Lung (tissue), 17 donors: ENCODE measurements at places on chromosomes 3 and 15.

- no peak for DNase-seq
Measured at GRCh38 chr15:84992157-84992944, 10.7 kb downstream of the PDE8A start.

- DNase-seq = no peak
Measured at GRCh38 chr3:10495003-10495402, 10.4 kb downstream of the ATP2B2 start.

DNA sequence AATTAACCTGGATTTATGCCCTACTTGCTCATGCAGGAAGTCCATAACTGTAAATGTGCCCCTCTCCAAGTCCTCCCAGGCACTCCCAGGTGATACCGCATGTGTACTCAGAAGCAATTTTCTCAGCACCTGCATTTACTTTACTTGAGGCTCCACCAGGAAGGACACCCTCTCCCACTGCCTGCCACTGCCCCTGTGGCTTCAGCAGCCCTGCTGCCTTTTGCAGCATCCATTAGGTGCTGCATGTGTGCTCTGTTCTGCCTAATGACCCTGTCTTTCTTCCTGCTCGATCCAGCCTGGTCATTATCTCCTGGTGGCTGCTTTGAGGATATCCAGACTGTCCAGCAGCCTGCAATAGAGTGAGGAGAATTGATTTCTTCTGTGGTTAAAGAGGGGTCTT lies 107.6 kb upstream of the SEMA6D start:
- no peak for DNase-seq

DNA sequence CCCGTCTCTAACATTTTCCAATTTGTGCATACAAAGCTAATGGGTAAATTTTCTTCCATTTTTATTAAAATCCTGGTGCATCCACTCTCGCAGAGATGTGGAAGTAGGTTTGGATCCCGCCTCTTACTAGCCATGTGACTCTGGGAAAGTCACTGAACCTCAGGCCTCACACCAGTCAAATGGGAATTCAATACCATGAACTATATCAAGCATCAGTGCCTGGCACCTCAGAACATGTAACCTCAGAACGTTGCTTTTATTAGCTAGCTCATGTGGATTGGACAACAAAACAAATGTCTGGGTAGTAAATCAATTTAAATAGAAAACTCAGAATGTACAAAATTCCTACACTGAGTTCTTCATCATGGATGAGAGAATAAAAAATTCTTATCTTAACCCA lies 60.7 kb downstream of the ANXA2 start:
- no peak for DNase-seq

DNA sequence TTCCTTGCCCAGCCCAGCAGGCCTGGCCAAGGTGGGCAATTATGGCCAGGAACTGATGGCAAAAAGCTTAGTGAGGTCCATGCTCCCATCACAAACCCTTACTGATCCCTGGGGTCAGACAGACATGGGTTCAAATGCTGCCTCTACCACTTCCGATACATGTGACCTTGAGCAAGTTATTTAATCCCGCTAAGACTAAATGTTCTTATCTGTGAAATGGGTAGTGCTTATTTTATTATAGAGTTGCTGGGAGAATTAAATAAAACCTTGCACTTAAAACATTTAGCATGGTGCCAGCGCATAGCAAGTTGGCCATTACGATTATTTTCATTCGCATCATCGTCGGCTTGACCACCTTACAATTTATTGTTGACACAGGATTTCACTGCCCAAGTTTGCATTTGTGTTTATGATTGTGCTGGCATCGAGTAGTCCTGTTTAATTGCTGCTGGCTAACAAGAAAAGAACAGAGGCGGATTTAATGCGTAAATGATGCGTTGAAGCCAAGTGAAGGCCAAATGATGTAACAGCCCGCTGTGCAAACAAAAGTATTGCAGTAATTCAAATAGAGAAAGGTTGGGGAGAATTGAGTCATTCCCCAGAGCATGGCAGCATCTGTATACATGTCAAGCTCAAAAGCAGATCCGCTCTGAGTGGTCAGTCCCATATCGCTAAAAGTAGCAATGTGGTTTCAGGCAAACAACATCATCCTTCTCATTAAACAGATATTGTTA lies 7.3 kb upstream of the FURIN start:
- no peak for DNase-seq

GRCh38 chr3:27680517-27681246 lies 41.4 kb downstream of the EOMES start:
- no peak for DNase-seq

- DNase-seq = no peak
Measured at GRCh38 chr3:11522398-11522715, 121.4 kb downstream of the VGLL4 start.

DNA sequence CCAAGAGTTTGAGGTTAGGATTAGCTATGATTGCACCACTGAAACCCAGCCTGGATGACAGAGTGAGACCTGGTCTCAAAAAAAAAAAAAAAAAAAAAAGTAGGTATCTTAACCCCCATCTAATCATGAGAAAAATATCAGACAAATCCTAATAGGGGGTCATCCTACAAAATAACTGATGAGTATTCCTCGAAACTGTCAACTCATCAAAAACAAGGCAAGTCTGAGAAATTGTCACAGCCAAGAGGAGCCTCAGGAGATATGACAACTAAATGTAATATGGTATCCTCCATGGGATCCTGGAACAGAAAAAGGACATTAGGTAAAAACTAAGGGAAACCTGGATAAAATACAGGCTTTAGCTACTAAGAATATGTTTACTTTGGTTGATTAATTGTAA lies 70.6 kb downstream of the LRRC49 start:
- DNase-seq = no peak

DNA sequence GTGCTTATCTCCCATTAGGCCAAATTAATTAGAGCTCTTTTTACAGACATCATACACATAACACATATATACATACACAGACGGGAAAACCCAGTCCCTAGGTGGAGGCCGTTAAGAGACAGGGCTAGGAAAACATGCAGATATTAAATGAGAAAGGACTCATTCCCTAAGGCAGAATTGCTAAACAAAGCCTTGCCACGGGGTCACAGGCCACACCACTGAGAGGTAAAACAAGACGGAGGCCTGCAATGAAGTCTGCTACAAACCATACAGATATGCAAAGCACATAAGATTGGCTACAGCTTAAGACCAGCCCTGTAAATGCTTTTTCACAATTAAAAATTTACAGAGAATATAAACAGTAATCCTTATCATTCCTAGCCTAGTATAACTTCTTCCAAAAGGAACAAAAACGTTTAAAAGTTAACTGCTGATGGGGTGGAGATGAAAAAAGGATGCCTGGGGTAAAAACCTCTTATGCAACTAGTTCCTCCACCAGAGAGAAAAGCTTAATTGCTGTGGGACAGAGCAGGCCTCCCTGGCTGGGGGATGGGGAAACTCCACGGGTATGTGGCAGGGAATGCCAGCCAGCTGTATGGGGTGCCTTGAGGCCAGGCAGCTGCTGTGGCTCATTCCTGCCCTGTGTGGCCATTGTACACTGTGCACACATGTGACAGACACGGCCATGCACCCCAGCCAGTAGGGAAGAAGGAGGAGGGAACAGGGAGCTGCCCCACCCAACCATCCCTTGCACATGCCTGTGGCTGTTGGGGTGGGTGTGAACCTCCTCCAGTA lies 481.4 kb upstream of the LMCD1 start:
- DNase-seq = no peak

GRCh38 chr3:50666837-50667236 lies 7.9 kb upstream of the DOCK3 start:
- DNase-seq = no peak

DNA sequence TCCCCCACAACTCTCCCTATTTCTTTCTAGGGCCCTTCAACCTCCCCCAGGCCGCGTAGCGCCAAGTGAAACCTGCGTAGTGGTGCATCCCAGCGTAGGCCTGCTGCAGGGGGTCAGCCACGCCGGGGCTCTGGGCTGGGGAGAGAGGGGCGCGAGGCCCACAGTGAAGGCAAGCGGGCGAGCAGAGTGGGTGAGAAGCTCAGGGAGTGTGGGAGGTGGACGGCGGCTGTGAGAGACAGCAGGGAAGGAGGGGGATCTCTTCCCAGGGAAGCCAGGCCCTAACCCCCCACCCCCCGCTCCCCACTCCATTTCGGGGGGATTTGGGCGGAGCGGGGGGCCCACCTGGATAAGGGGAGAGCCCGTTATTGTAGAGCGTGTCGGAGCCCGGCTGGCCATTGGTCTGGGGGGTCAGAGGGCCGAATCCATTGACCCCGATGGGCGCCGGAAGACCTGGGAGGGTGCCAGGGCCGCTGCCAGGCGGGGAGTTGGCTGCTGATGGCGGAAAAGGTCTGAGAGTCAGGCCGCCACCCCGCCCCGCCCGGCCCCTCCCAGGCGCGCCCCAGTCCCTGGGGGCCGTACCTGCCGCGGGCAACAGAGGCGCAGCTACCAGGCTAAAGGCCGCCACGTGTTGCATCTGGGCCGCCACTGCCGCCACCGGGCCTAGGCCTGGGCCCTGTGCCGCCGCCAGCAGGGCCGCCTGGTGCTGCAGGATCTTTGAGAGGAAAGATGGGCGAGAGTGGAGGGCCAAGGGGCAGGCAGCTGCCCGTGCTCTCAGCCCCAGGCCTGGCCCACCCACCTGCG lies 16.6 kb upstream of the PARP6 start:
- DNase-seq = no peak

DNA sequence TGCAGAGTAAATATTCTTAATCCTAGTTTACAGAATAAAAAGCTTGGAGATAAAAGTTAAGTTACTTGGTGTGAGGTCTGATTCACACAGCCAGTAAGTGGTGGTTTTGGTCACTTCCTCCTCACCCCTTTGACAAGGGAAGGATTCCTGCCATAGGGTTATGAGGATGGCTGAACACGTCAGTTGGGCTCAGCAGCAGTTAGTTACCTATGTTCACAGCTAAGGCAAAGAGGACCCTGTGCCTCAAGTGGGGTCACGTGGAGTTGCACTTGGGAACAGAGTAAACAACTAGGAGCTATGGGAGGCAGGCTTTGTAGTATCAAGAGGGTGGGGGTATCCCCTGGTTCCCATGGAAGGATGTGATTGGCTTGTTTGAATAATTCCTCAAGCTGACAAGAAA lies 232.2 kb downstream of the UBE2E2 start:
- no peak for DNase-seq

DNA sequence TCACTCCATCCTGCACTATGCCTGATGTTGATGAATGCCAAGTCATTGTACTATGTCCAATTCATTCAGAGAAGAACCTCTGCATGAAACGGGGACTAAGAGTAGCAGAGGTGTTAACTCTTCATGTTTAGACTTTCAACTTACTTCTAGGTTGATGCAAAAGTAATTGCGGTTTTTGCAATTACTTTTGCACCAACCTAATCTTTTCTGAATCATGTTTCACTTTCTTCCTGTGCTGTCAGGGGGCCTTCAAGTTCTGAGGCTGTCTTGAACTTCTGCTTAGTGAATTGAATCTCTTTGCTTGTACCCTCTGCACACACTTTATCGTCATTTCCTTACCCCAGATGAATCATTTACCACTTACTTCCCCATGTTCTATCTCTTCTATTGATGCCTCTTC lies 636.2 kb downstream of the NAALADL2 start:
- no peak for DNase-seq

GRCh38 chr3:154480033-154480432 lies 50.0 kb upstream of the GPR149 start:
- DNase-seq = no peak

- no peak for DNase-seq
Measured at GRCh38 chr15:96733721-96734120, 403.2 kb downstream of the NR2F2 start.

DNA sequence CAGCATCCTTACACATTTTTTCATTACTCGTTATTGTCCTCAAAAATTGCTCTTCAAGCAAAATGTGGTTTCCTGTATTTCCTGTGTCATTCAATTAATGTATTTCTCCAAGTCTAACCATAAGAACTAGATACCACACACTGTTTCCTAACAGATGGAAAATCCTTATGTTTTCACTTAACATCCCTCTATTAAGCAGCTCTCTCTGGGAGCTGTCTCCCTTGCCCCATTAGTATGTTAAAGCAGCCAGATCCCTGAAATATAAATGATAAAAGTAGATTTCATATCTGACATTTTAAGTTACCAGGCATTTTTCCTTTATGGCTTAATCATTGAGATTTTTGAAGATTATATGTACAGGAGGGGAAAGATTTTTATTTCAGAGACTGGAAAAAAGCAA lies 15.9 kb downstream of the PFN2 start:
- DNase-seq = no peak

DNA sequence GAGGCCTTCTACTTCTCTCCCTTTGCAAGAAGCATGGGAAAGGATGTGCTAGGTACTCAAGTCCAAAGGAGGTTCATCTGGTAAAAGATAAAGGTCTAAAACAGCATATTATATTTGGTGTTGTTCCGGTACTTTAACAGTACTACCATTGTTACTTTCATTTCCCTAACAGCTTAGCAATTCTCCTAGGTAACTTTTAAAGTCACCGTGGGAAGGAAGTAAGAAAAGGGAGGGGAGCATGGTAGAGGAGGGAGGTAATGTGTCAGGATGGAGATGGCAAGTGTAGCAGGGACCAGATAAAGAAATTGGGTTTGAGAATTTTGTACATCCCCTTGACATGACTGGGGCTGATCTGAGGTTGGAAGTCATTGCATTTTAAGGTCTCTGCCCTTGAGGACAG lies 89.4 kb upstream of the SKOR1 start:
- no peak for DNase-seq

DNA sequence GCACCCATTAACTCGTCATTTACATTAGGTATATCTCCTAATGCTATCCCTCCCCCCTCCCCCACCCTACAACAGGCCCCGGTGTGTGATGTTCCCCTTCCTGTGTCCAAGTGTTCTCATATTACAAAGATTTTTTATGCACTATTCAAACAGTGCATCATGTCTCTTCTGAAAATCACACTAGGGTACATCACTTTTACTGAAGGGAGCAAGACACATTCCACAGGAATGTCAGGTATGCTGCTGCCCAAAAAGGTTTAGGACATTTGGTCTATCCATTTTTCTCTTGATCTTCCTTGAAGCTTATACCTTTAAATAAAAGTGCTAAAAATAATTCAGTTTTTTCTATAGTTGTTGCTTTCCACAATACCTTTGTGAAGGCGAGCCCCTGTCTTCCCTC lies 9.2 kb upstream of the EPHA3 start:
- DNase-seq = no peak

DNA sequence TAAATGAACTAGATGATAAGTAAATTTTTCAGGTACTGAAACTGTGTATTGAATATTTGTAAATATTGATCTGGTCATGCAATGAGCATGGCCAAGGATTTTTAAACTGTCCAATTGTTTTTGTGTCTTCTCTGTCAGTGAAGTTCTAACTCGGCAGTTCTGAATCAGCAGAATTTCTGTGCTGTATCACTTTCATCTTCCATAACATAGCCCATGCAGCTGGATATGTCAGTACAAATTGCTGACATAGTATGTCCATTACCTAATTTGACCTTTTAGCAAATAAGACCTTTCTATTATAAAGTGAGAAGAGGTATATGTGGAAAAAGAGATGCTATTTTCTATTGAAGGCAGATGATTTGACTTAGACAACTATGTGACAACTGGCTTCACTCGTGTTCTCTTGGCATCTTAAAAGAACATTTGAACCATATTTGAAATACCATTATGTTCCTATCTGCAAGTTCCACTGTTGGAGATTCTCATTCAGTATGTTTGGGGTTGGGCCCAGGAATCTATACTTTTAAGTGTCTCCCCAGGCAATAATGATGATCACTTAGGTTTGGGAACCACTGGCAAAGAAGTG lies 90.4 kb downstream of the CMSS1 start:
- no peak for DNase-seq

- DNase-seq = peak; percentile 39
Measured at GRCh38 chr15:68310178-68310803, 32.7 kb downstream of the FEM1B start.

GRCh38 chr15:73712107-73712506 lies 27.9 kb downstream of the CD276 start:
- no peak for DNase-seq

- no peak for DNase-seq
Measured at GRCh38 chr3:197268294-197268693, 30.1 kb downstream of the DLG1 start.

- DNase-seq = no peak
Measured at GRCh38 chr3:106635271-106635670, 742.0 kb upstream of the CCDC54 start.
